ENCODE measurements at places on chromosomes 1 and 21.

DNA sequence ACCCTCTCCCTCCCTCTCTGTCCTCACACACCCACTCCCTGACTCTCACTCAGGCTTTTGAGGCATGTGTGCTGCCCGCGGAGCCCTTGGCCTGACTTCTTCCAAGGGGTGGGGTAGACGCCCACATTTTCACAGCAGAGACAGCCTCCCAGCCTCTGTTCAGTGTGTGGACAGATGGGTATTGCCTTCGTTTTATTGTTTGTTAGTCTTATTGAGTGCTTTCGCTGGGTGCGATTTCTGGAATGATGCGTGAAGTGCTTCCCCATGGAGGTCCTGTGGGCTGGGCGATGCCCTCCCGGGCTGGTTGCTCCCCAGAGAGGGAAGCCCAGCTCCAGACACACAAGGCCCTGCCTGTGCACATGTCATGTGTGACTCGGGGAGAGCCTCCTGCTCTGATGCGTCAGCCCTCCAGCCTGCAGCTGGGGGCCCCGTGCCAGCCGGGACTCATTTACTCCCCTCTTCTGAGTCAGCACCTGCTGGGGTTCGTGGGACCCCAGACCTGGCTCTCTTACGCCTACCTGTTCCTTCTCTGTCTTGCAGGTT lies 14.7 kb downstream of the PDXK start:
- DNase-seq = no peak

GRCh38 chr1:185788386-185788785 lies 54.2 kb downstream of the HMCN1 start:
- DNase-seq = no peak

DNA sequence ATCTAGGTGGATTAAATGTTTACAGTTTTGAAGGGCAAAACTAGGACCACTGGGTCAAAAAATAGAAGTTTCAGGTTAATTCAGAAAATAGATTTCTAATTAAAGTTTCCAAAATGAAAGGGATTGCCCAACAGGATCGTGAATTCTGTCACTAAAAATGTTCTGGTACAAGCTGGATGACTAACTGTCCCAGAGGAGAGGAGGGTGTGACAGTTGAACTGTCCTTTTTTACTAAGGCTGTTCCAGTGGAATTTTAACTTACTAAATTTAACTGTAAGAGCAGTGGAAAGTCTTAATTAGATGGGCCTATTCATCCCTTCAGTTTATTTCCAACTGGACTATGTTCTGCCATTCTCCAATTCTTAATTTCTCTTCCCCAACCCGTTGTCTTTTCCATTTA lies 7.2 kb downstream of the SNX7 start:
- no peak for DNase-seq

GRCh38 chr1:222058249-222058648 lies 316.4 kb upstream of the DUSP10 start:
- no peak for DNase-seq

DNA sequence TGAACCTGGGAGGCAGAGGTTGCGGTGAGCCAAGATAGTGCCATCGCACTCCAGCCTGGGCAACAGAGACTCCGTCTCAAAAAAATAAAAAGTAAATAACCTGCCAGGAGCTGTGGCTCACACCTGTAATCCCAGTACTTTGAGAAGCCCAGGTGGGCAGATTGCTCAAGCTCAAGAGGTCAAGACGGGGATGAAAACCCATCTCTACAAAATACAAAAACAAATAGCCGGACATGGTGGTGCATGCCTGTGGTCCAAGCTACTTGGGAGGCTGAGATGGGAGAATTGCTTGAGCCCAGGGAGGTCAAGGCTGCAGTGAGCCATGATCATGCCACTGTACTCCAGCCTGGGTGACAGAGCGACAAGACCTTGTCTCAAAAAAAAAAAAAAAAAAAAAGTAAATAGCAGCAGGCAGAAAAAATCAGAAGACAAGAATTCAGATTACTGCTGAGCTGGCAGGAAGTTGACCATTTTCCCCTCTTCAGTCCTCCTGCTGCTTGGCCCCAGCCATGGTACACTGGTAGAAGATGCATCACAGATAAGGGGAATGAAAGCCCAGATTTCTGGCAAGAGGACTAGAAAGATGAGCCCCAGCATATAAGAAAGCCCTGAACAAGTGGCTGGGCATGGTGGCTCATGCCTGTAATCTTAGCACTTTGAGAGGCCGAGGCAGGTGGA lies 97.6 kb downstream of the TOMM20 start:
- no peak for DNase-seq

- no peak for DNase-seq
These were observed 425.3 kb downstream of the NPHP4 start for GRCh38 chr1:5566924-5567323.

DNA sequence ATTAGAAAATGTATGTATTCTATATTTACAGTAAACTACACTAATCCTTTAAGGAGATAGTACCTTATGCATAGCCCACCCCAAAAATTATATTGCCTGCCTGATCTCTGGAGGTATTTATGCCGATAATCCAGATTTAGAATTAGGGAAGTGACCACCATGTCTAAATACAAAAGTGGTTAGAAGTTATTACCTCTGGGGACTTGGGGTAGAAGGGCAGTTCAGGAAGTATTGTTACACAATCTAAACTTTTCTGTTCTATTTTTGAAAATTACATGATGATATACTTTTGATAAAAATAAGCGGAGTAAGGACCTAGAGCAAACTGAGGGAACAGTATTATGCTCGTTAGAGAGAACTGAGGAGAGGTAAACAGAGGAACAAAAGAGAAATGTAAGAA lies 90.5 kb upstream of the ZP4 start:
- no peak for DNase-seq

DNA sequence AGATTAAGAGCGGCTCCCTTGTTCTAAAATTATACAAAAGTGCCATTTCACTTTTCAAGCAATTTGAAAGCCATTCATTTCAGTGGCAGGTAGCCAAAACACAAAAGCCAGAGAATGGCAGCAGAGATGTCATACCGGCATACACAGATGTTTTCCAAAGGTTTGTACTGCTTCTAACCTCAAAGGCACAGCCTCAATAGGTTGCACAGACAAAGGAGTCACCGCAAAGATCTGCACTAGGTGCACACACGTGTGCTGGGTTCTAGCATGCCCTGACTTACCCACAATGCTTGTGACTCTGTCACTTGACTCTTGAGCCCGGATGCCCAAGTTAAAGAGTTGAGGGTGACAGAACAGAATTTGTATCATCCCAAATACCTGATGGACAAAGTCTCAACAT lies 448.9 kb upstream of the ADGRL2 start:
- DNase-seq = no peak

DNA sequence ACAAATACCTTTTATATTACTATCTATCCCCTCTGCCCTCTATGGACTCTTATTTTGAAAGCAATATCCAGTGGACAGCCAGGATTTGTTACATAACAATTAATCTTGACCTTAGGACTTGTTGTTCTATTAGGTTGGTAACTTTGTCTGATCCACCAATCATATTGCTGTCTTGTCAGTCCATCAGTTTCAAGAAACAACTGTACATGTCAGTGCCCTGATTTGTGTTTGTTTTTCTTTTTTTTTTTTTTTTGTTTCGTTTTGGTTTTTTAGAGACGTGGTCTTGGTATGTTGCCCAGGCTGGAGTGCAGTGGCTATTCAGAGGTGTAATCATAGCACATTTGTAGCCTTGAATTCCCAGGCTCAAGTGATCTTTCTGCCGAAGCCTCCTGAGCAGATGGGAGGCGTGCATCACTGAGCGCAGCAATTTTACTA lies 1.5 kb upstream of the SCP2 start:
- no peak for DNase-seq

- DNase-seq = no peak
These were observed 37.8 kb upstream of the BMP8A start for GRCh38 chr1:39453603-39454002.

DNA sequence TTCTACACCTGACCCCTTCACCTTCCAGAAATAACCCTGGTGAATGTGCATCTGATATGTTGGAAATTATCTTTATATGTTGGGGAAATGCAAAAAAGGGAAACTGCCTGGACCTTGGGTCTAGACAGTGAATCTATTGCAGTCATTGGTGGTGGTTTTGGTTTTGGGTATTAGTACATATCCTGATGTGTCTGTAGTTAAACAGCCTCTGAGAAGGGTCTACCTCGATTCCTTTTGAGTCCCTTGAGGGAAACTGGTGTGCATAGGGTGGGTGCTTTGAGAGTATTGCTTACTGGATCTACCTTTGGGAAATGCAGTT lies 127.3 kb upstream of the KIAA0040 start:
- no peak for DNase-seq

GRCh38 chr1:228041316-228041715 lies 34.5 kb downstream of the WNT3A start:
- DNase-seq = no peak

GRCh38 chr1:38082769-38083263 lies 36.2 kb upstream of the POU3F1 start:
- no peak for DNase-seq

DNA sequence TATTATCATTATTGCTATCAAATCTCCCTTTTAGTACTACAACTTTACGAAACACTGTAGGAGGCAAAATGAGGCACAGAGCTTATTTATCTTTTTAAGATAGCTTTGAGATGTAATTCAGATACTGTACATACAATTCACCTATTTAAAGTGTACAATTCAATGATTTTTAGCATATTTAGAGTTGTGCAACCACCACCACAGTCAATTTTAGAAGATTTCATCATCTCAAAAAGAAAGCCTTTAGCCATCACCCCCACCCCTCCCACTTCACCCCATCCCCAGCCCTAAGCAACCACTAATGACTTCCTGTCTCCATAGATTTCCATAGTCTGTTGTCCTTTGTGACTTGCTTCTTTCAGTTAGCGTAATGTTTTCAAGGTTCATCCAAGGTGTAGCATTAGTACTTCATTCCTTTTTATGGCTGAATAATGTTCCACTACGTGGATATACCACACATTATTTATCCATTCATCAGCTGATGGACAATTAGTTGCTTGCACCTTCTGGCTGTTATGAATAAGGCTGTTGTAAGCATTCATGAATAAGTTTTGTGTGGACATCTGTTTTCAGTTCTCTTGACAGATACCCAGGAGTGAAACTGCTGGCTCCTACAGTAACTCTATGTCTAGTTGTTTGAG lies 9.4 kb upstream of the CAPN9 start:
- no peak for DNase-seq

GRCh38 chr21:37172646-37173045 lies 94.5 kb downstream of the VPS26C start:
- DNase-seq = no peak

- DNase-seq = no peak
These were observed 93.9 kb downstream of the ST3GAL3 start for GRCh38 chr1:43801203-43801602.

- DNase-seq = no peak
These were observed 36.9 kb upstream of the NEK7 start for GRCh38 chr1:198119906-198120305.

DNA sequence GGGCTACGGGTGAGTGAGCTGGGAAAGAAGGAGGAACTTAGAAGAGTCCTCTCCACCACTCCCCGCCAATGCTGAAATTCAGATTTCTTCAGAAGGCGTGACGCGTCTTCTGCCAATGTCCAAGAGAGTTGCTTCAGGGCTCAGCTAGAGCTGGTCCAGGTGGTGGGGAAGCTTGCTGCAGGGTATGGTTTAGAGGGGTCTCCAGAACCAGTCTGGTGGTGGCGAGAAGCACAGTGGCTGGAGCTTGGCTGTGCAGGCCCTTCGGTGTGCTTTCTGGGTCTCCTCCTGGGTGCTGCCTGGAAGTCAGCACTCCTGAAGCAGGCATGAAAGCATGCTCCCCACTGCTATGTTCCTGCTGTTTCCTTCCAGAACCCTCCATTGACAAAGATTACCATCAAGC lies 387.2 kb downstream of the PTPRU start:
- DNase-seq = no peak

DNA sequence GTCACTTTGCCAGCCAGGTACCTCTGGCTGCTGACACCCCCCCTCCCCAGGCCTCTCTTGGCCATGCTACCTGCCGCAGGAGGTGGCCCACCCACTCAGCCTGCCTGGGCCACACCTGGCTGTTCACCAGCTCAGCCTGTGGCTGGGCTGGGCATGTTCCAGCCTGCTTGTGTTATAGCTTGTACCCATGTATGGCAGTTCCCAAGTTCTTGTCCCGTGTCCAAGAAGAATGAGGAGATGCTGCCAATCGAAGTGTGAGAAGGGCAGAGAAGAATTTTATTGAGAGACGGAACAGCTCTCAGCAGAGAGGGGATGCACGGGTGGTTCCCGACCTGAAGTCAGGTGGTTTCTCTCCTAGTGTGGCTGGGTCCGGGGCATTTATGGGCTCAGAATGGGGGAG lies 3.9 kb upstream of the MMEL1 start:
- no peak for DNase-seq

GRCh38 chr1:169809370-169810095 lies 14.8 kb upstream of the METTL18 start:
- DNase-seq = no peak

DNA sequence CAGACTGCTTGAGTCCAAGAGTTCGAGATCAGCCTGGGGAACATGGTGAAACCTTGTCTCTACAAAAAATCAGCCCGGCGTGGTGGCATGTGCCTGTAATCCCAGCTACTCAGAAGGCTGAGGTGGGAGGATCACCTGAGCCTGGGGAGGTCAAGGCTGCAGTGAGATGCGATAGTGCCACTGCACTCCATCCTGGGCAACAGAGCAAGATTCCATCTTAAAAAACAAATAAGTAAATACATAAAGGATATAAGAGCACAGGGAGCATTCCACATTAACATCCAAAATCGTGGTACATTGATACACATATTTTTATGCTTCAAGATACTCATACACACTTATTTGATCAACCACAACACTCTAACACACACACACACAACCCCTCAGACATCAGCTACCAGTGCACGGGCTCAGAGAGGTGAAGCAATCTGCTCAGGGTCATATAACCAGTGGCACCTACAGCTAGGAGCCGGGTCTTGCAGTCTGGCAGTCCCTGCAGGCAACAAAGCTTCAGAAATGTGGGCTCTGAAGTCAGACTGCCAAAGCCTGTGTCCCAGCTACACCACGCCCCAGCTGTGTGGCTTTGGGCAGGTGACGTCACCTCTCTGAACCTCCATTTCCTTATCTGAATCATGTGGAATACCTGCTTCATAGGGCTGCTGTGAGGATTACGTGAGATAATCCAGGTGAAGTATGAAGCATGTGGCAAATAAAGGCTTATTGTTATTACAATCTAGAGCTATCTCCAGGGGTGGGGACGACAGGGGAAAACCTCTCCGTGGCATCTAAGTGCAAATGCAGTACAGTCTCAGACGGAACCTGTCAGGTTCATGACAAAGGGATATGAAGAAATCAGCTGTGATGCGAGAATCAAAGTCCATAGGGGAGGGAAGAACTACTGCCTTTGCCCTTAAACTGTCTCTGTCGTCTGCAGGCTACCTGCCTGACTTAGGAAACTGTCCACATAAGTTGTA lies 4.8 kb upstream of the CRYBG2 start:
- no peak for DNase-seq
